ENCODE measurements at places on chromosomes 11 and 22. TPM values are rescaled to one million over a fixed set of nuclear protein-coding genes. Genes with fewer than 3 reads are reported as not detected.

DNA sequence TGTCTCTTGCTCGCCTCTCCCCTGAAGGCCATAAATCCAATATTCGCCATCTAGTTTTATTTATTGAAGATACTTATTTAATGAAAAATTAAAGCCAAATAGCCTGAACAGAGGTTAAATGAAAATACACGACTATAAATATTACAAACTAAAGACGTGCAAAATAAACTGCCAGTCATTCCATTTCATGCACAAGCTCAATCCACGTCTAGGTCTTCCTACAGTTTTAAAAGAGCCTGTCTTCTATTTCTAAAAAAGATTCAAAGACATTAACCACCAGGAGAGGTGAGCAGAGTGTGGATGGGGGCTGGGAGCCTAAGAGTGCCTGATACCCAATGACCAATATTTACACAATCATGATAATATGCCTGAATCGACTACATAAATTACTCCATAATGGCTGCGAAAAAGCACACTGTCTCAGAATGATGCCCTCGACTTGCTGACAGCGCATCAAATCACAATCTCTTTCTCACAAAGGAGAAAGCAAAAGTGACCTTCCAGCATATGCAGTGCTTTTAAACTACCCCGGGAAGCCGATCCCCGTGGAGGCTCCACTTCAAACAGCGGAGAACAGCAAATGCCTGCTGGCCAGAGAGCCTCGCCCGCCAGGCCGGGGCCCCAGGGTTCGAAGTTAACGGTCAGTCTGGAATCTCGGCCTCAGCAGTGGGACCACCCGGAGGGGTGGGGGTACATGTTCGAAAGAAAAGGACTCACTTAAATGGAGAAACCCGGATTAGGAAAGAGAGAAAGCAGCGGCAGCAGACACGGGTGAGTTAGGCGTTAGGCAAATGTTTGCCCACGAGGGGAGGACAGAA is 1.7 kb downstream of the FCHSD2 start:
- DNase-seq, result no peak

DNA sequence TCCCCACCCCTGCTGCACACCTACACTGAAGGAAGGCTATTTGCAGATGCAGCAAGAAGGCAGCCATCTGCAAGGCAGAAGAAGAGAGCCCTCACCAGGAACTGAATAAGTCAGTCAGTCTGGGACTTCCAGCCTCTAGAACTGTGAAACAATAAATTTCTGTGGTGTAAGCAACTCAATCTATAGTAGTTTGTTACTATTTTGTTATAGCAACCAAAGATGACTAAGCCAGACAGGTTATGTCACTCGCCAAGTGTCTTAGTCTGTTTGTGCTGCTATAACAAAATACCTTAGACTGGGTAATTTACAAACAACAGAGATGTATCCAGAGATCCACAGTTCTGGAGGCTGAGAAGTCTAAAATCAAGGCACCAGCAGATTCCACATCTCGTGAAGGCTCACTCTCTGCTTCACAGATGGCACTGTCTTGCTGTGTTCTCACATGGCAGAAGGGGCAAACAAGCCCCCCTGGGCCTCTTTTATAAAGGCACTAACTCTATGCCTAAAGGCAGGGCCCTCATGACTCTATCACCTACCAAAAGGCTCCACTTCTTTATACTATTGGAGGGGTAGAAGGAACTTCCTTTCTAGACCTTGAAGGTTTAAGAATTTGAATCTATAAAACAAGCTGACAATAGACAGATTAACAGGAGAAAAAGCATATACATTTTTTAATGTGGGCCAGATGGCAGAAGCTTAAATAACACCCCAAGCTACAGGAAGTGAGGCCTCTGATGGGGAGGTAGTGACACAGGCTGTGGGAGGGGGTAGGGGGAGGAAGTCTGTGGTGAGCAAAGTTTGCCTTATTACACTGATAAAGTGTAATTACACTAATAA is 12.3 kb downstream of the APOL6 start:
- DNase-seq, result no peak

Gene POU2AF2
- total RNA-seq, result not detected

Gene PVALB
- not detected for total RNA-seq

GRCh38 chr11:65078151-65078550 is 5.7 kb downstream of the CDCA5 start:
- peak; percentile 39 for DNase-seq

GRCh38 chr11:83827520-83827919 is 541.4 kb upstream of the CCDC90B start:
- DNase-seq, result no peak

DNA sequence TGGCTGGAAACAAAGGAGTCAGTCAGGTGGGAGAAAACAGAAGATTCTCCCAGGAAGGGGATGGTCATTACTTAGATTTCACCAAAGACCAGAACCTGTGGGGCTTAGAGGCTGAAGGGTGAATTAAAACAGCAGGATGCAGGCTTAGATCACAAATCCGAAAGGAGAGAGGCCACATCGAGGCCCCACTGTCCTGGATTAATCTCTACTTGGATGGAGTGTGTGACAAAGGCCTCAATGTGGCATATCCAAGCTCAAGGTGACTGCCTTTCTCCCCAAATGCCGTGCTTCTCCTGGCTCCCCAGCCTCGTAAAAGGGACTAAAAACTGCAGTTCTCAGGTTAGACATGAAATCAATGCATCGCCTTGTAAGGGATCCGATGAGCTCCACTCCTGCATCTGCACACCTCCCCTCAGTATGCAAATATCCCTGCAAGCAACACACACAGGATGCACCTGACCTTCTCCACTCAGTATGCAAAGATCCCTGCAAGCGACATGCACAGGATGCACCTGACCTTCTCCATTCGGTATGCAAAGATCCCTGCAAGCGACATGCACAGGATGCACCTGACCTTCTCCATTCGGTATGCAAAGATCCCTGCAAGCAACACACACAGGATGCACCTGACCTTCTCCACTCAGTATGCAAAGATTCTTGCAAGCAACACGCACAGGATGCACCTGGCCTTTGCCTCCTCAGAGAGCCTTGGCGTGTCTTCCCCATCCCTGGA is 447.4 kb downstream of the BRD1 start:
- DNase-seq, result no peak

Gene UCP3
- 2.0 TPM for total RNA-seq
